ENCODE measurements at places on chromosomes 7 and 10.

DNA sequence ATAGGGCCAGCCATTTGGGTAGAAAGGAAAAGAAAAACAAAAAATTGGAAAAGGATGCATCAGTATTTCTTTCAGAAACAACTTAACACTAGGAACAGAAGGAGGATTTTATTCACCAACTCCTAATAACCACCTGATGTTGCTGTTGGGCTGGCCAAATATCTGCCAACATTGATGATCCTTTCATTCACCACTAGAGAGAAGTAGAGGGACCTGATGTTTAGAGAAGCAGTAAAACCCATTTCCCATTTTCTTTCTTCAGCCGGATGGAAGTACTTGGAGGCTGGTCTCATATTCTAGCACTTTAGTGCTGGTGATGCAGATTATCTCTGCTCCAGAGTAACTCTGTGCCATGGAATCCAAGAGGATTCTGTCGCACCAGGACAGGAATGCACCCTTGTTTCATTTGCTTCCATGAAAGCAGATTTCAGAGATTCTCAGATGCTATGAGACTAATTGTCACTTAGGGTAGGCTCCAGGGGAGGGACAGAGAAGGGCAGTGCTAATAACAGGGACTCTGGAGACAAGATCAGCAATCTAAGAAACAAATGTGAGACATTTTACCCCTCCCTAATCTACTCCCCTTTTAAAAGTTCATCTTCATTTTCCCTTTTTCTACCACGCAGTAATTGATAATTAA lies 3.1 kb downstream of the KLLN start:
- no peak for DNase-seq

DNA sequence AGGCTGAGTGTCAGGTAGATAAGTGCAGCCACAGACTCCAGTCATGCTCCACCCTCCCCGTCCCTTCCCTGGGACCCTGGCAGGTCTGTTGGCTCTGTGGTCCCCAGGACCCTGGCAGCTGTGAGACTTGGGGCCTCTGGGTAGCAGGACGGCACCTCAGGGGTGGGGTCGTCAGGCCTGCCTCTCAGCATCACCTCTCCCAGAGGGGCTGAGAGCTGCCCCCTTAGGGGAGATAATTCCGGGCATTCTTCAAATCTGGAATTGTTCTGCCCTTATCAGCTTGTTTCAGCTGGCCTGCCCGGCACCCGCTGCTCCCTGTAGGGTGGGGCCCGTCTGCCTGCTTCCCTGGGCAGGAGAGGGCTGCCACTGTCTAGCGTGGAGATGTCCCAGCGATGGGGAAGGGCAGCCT lies 23.3 kb downstream of the PODXL start:
- no peak for DNase-seq

DNA sequence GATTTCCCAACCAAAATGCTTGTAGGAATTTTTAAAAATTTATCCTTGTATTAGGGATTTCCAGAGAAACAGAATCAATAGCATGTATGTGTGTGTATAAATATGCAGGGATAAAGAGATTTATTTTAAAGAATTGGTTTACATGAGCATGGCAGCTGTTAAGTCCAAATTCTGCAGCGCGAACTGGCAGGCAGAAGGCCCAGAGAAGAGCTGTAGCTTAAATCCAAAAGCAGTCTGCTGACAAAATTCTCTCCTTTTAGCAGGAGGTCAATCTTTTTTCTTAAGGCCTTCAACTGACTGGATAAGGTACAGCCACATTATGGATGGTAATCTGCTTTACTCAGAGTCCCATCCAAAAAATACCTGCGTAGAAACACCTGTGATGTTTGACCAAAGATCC lies 42.0 kb downstream of the PRR15 start:
- DNase-seq: no peak

DNA sequence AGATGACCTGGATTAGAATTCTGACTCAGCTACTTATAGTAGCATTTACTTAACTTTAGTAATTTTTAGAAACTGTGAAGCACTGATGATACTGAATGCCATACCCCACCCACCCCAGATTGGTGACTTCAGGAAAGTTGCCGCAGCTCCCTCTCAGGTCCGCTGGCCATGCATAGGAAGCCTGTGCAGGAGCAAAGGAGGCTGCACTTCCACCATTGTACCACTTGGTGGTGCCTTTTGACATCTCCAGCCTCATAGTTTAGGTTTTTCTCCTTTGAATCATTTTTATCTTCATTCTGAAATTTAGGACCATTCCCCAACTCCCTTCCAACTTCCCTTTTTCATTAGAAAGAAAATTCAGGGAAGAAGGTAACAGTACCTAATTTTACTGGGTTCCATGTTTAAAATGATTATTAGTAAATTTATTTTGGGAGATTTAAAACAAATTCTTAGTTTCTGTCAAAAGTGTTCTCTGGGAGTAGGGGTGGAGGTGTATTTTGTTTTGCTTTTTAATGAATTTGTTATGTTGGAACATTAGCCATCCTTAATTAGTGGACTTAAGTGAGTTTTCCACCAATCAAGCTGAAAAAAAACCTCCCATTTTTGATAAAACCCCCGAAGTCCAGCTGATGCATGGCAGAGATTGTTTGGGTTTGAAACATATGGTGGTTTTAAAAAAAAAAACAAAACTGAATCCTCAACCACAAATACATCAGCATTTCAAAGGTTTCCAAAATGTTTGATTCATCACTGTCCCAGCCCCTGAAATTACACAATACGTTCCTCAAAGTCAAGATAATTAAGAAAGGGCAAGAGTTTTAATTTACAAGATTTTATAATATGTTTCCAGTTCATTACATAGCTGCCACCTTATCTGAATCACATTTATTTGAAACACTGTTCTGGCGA lies 109.6 kb downstream of the WNT2 start:
- peak; percentile 37 for DNase-seq

DNA sequence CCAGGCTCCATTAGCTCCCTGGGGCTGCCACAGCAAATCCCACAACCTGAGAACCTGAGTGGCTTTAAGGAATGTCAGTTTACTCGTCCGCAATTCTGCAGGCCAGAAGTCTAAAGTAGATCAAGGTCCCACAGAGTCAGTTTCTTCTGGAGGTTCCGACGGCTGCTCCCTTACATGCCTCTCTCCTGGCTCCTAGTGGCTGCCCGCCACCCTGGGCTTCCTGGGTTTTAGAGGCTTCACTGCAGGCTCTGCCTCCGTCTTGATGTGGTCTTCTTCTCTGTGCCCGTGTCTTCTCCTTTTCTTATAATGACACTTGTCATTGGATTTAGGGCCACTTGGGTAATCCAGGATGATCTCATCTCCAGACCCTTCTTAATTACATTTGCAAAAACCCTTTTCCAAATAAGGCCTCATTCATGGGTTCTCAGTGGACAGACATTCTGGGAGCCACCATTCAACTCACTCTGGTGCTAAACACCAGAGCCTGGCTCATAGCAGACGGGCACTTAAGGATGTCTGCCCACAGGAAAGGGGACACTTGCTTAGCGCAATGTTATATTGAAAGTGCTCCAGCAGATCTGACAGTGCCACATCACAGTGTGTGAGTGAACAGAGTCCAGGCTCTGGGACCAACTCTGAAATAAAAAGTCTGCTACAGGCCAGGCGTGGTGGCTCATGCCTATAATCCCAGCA lies 77.6 kb downstream of the VWC2 start:
- no peak for DNase-seq

- DNase-seq: no peak
Observed at GRCh38 chr10:6563075-6563474, 17.0 kb downstream of the PRKCQ start.

DNA sequence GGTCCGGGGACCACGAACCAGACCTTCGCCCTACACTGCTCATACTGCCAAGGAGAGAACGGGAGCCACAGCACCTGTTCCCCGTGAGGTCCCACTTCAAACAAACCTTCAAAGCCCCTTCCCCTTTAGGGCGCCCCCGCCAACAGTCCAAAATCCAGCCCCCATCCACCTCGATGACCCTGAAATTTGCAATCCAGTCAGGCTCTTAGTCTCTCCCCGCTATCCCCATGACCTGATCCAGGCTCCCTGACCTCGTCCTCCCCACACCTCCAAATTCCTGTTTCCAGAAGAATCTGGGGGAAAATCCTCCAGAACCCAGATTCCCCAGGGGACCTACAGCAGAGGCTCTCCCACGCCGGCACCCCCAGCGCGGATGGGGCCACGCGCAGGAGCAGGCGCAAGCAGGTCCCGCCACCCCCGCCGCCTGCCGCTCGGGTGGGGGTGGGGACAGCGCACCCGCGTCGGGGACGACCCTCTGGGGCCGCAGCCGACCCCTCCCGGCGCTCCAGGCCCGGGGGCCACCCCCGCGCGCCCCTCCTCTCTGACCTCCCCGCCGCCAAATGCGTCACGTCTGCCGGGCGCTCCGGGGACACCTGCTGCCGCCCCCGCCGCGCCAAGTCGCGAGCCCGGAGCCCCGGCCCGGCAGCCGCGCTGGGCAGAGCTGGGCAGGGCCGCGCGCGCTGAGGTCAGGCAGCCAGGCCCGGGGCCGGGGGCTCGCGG lies 753 bp downstream of the CAMK2B start:
- DNase-seq: no peak

DNA sequence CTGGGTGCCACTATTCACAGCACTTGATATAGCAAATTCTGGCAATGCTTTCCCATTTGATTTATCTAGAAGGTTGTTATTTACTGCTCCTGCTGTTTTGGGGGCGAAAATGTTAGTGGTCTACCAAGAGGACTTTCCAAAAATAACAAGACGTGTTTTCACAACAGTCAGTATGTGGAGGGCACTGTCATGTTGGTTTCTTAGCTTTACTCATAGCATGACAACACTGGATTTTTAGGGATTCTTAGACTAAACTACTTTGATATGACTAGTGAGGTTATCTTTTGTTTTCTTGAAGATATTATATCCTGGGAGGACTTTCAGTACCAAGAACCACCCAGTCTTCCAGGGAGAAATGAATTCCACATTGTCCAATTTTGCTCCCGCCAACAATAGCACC lies 49.4 kb downstream of the NUDCD3 start:
- no peak for DNase-seq
